Thyroid gland (tissue), 4 donors: ENCODE measurements at places on chromosomes 7 and 10.

- DNase-seq, result peak; percentile 70
Observed at GRCh38 chr10:68826764-68827591, at the start of gene STOX1. Gene STOX1 (plus strand): TSS chr10:68827531. CDS start chr10:68827624, 93 bp downstream.

- no peak for DNase-seq
Observed at GRCh38 chr7:12257582-12257981, 46.5 kb downstream of the TMEM106B start.

DNA sequence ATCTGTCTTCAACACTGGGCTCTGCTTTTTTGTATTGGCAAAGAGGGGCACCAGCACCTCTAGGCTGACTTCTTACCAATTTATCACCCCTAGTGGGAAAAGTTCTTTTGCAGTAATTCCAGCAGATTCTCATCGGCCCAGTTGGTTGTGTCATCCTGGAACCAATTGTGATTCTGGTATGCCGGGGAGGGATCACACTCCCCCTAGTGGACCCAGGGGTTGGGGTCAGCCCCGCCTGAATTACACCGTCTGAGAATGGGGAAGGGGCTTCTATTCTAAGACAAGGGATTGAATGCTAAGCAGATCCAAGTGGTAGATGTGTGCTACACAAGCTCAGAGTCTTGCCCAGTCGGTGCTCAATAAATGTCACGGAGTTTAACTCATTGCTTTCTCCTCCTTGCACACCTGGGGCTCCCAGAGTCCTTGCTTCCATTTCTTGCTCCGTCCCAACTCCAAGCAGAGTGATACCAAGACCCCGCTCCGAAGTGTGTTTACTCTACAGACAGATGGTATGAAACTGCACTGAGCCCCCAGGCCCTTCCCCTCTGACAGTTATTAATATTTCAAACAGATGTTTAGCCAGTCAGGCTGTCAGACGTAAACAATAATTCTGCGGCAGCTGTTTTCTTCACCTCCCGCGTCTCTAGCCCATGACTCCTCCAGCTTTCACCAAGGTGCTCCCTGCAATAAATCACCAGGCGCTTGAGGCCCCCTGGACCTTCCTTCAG is 71.9 kb downstream of the C10orf105 start:
- DNase-seq, result no peak

DNA sequence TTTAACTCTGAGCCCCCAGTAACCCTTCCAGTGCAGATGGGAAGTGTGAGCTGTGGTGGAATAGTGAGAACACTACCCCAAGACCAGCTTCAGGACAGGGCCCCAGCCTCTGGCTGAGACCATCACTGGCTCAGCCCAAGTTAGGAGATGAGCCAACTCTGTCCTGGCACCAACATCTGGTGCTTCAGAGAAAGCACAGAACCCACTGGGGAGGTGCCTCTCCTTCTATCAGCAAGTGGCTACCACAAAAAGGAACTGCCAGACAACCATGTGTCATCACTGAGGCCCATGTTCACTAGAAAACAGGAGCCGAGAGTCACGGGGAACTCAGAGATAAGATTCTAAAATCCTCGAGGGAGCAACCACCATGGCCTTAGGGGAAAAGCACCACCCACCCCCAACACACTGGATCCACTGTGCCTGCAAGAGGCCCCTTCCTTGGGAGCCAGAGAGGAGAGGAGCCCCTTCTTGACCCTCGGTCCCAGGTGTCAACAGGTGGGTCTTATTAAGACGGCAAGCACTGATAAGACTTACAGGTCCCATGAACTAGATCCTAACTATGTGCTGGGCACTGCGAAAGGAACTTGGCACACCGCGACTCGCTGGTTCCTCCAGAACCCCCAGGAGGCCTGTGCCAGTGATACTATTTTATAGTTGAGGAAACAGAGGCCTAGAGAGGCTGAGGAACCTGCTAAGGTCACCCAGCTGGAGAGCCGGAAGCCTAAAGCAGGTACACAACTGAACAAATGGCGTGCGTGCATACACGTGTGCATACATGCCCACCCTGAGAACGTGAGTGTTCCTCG is 102.7 kb downstream of the FAM53B start:
- DNase-seq, result peak; percentile 57

GRCh38 chr10:132517951-132518521 is 19.6 kb upstream of the INPP5A start:
- DNase-seq, result no peak

DNA sequence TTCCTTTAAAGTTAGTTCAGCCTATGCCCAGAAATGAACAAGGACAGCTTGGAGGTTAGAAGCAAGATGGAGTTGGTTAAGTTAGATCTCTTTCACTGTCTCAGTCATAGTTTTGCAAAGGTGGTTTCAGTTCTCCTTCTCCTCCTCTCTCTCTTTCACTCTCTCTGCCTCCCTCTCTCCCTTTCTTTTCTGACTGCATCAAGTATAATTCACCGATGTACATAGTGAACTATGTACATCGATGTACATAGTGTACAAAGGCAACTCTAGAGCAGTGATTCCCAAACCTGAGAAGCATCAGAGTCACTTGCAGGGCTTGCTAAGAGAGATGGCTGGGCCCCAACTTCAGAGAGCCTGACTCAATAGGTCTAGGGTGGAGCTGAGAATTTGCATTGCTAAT is 1259.7 kb downstream of the TYW1 start:
- DNase-seq, result no peak
